ENCODE measurements at places on chromosomes 11 and 22.
A peak's percentile ranks its signal among the peaks of the same experiment; 100 is the strongest.

GRCh38 chr11:587978-588380 lies 11.7 kb downstream of the PHRF1 start:
- peak; percentile 69 for DNase-seq

- DNase-seq, result no peak
Observed at GRCh38 chr22:46829117-46829891, 66.9 kb downstream of the TBC1D22A start.

DNA sequence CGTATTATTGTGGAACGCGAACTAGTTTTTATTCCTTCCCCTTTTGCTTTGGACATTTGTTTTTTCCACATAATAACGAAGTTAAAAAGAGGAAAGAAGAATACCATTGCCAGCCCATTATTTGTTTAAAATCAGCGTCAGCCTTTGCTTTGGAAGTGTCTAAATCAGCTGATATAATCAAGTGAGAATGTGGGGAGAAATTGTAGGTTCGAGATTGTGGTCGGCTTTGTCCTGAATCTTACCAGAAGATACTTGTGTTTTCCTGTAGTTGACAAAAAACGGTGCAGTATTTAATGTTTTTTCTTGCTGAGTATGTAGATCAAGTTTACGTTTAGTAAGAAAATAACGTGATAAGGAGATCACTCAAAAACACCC lies 935 bp downstream of the ZNF143 start:
- DNase-seq, result no peak

DNA sequence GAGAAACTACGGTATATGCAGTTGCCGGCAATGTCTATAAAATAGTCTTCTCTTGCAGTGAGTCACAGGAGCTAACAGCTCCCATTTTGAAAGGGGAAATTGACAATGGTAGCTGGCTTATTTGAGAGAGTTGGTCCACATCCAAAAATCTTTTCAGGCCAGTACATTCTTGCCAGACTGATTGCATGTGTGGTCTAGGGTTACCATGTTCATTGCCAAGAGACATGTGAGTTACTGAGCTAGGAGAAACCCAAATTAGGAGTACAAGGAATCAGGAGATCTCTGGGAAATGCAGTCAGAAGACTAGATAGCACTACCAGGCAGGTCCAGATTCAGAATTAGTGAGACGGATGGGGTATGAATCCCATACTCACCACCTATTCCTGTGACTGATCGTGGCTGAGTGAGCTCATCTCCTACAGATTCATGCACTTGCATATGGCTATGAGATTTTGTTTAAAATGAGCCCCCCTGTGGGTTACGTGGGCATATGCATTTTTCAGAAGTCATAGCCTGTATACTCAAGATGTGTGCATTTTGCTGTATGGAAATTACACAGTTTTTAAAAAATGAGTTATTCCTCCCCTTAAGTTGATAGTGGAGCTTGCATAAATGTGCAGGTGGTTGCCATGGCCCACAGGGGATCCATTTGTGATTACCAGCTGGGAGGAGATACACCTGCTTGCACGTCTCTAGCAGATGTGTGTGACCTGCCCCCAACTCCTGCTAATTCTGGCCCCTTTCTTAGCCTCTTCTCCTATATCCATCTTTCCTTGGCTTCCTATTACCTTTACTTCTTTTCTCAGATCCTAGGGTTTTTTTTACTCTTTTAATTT lies 102.7 kb downstream of the COMMD9 start:
- DNase-seq, result no peak

DNA sequence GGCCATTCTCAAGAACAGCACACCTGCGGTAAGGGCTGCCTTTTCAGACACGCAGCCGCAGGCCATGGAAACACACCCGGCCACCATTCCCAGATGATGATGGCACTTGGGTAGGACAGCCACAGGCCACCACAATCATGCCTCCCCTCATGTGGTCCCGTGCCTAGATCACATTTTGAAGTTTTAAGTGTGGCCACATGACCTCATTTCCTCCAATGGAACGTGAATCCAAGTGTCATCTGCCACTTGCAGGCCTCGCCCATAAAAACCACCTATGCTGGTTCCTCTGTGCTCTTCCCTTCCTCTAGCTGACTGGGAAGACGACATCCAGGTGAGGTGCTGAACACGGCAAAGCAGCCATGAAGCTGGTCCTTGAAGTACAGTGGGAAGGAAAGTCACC lies 44.6 kb upstream of the SLC25A1 start:
- no peak for DNase-seq

GRCh38 chr11:64321533-64321932 lies 3.6 kb downstream of the PRDX5 start:
- DNase-seq, result no peak

DNA sequence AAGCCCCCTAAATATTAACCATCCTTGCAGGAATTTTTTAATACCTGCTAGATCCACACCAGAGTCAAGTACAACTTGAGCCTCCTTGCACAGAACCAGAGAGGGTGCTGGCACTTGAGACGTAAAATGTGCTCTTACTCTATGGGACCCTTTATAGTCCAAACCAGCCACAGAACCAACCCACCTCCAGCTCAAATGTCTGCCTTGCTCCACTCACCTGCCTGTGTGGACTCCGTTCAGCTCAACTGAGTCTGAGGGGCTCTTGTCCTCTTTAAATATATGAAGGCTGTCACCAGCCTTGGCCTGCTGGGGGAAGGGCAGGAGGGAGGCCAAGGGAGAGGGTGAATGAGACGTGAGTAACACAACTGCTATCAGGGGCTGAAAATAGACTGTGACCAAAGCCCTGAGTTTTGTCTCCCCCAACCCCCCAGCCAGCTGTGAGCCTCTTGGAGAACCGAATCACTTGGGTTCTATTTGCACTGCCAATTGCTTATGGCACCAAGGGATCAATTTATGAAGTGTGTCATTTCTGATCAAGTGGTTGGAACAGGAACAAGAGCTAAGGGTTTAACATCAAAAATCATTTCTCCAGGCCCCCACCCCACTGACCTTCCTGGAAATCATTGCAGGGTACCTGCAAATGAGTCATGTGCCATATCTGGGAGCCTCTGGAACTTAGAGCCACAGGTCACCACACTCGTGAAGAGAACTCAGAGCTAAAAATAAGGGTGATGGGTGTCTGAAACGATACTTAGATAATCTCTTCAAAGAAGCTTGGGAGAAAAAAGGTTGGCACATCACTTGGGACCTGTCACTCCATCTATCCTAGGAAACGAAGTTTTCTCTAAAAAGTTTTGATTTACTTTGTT lies at the start of gene CSRP3:
Gene CSRP3, minus strand, starts transcription at position 247 of the 869 bp plus-strand sequence. CDS start 9,535 bp downstream, outside the sequence.
- DNase-seq, result no peak

GRCh38 chr11:121566279-121567168 lies 113.8 kb upstream of the SORL1-AS1 start:
- DNase-seq, result no peak

DNA sequence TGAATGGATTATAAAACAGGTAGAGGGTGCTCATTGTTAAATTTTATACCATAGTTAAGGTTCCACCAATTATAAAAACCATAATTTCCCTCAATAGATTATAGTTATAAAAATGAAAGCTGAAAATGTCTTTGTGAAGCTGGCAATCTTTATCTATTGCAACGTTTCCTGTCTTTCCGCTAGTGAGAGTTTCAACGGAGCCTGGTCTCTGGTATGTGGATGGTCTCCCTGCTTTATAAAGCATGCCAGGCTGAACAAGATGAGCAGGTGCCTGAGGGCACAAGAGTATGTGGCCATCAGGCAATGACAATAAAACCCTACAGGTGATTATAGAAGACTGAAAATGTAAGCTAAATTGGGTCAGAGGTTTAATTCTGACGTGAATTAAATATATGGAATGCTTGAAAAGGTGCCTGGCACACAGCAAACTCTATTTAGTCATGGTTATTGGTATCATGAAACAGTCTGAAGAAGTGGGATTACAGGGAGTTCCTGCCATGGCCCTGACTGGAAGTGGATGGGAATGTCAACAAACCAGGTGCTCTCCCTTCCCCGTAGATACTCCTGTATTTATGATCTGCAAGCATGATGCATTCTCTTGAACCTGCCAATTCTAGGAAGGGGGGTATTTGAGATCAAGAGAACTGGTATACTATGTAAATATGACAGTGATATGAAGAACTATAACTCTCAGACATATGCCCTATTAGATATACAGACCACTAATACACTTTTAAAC lies 115.7 kb downstream of the ENTHD1 start:
- DNase-seq, result no peak

DNA sequence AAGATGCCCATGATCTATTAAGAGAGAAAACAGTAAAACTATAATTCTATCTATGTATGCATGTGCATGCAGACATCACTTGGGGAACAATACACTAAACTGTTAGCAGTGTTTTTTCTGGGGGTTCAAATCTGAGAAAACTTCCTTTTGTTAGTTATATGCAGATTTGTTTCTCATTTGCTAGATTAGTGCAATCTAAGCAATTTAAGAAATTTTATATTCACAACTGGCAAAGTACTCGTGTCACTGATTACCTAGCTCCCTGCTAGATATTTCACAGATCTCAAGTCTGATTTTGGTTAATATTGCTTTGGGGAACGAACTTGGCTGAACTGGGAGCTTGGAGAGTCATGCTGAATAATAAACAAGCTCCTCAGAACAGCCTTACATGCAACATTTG lies 14.9 kb upstream of the OSBP start:
- no peak for DNase-seq

DNA sequence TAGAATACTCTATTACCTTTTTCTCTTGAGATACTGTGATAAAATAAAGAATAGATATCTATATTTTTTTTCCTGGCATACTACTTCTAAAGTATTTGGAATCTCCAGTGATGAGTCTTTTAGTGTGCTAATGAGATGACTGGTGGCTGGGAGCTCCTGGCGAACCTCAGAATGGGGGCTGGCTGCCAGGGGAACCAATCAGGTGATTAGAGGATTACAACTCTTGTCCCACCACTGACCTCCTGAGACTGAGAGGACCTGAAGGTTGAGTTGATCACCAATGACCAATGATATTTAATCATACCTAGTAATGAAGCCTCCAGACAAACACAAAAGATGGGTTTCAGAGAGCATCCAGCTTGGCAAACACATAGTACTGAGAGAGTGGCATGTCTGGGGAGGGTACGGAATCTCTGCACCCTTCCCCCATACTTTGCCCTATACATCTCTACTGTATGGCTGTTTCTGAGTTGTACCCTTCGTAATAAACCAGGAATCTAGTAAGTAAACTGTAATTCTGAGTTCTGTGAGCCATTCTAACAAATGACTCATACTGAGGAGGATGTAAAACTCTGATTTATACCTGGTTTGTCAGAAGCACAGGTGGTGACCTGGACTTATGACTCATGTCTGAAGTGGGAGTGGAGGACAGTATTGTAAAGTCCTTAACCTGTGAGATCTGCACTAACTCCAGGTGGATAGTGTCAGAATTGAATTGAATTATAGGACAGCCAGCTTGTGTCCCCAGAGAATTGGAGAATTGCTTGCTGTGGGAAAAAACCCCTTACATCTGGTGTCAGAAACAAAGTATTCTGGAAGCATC lies 325.3 kb upstream of the LRRC4C start:
- DNase-seq, result no peak

DNA sequence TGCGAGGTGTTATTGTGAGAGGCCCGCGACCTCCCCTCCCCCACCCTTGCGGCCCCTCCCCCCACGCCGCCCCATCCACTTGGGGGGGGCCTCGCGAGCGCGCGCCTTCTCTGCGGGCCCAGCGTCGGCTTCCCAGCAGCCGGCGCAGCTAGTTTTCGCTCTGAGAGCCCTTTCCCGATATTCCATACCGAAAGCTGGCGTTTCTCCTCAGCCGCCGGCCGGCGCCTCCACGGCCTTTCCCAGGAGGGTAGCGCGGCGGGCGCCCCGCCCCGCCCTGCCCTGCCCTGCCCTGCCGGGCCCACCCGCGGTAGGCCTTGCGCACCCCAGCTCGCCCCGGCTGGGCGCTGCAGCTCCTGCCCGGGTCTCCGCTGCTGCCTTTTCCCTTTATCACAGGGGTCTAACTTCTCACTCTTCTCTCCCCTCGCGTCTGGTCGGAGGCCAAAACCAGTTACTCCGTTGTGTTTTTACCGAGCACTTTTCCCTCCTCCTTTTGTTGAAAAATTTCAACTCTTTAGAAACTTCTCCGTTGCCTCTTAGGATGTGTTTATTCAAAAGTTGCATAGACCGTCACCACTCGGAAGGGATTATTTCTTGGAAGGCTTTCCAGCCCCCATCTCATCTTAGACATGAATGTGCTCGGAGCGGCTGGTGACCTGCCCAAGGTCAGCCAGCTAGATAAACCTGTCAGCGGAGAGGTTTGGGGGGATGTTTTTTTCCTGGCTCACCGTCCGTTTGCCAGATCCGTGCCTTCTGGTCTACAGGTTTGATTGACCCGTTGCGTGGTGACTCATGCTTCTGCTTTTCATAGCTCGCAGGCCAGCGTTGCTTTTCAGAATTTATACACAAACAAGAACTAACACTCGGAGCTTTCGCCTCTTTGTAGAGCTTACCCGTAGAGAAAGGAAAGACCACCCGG lies 648 bp downstream of the PAFAH1B2 start:
- DNase-seq, result peak; percentile 56

- DNase-seq, result no peak
Observed at GRCh38 chr22:46953968-46954765, 191.7 kb downstream of the TBC1D22A start.

DNA sequence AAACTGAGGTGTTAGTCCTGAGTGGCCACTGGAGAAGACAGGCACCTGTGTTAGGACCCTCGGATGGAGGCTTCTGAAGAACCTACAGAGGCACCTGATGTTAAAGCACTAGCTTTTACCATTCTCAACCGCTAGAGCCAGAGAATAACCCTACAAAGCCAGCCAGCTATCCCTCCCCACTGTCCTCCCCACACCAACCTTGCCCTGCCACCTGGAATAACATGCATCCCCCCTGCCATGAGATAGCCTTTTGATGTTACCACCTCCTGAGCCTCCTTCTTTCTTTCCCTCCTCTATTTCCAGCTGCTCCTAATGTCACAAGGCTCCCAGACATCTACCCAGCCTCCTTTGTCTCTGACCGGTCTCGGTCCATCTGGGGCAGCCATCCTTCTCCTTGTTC lies 28.1 kb downstream of the COMMD9 start:
- DNase-seq, result no peak

DNA sequence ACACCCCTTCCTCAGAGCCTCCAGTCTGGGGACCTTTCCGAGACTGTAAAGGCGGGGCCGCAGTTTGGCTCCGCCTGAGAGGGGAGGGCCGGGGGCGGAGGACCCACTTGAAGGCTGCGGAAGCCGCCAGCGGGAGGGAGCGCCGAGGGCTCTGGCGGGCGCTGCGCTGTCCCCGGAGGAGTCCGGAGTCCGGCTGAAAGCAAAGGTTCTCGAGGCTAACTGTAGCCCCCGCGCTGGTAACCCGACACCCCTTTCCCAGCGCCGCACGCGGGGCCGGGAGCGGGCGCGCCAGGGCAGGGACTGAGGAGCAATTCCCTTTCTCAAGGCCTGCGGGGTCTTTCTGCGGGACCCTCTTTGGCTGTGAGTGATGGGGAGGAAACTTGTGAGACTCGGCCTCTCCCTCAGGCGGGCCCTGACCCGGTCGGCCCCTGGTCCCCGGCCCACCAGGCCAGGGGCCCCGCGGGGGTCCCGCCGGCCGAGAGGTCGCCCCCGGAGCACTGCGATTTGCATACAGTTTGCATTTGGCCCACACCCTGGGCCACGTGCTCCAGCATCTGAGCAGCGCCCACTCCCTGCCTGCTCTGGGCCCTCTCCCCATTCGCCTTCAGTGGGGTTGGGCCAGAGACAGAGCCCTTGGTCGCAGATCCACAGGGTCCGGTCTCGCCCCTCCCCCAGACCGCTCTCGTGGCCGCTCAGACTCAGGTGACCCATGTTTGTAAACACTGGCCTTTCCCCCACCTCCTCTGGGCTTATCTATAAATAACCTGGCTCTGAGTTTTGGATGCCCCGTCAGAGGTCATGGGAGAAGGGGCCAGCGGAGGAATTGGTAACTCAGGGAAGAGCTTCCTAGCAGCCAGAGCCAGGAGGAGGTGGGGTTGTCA lies 519 bp upstream of the ART5 start:
- peak; percentile 58 for DNase-seq

- DNase-seq, result no peak
Observed at GRCh38 chr11:78828676-78829075, 254.0 kb upstream of the NARS2 start.
